ENCODE measurements at places on chromosomes 6 and 20.

DNA sequence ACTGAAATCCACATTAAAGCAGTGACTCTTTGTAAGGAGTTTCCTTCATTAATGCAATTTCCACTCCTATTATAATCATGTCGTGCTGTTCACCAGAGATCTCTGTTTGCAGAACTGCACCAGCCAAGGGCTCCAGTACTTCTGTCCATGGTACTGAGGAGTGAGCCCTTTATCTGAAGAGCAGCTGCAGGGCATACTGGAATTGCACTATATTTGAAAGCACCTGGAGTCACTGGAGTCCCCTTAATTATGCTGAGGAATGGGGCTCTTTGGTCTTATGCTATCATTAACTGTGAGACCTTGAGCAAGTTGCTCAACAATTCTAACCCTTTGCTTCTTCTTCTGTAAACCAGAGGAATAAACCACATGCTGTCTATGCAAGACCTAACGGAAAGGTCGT lies 61.7 kb upstream of the NUP153 start:
- no peak for DNase-seq

DNA sequence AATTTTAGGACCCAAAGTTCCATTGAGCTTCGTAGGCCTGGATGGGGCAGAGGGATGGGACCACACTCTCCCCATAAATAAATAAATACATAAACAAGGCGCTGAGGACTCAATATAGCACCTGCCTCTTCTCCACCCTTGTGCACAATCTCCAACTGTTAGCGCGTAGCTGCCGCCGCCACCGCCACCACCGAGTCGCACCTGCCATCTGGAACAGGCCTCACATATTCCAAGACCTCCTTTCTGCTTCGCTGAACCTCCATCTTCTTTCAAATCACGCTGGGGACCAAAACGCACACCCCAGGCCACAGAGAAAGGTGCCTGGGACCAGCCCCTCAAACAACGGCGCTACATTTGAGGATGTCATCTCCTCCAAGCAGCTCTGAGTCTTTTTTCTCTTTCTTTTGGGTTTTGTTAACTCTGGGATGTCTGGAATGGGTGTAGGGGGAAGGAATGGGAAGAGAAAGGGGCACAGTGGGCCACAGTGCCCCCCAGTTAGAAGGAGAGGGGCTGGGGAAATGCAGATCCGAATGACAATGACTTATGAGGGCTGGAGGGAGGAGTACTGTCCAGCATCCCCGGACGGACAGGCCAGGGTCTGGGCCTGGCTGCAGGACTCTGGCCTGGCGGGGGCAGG lies 49.7 kb downstream of the NOL4L start:
- DNase-seq: no peak

GRCh38 chr6:168585441-168585840 lies 144.5 kb downstream of the SMOC2 start:
- no peak for DNase-seq

GRCh38 chr6:140660295-140660694 lies 1285.8 kb upstream of the CITED2 start:
- DNase-seq: no peak

GRCh38 chr20:46530640-46531039 lies 17.3 kb upstream of the ZNF334 start:
- DNase-seq: no peak
